HAP-1 (cell line): ENCODE measurements at places on chromosomes 3 and 15.
A peak's percentile ranks its signal among the peaks of the same experiment; 100 is the strongest.

DNA sequence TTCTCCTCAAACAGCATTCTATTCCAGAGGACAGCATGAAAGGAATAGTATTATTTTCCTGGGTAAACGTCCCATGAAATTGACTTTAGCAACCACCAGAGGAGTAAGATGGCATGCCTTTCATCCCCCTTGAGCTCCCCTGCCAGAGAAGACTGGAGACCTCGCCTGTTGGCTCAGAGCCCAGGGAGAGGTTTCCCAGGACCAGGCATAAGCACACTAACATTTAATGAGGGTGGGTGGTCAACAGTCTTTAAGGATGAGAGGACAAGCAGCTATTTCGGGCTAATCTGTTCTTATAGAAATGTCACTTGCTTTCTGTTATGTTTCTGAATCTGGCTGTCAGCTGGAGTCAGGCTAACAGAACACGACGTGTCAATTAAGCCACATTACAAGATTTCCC, 390.5 kb downstream of the GABRG3 start:
- no peak for DNase-seq

DNA sequence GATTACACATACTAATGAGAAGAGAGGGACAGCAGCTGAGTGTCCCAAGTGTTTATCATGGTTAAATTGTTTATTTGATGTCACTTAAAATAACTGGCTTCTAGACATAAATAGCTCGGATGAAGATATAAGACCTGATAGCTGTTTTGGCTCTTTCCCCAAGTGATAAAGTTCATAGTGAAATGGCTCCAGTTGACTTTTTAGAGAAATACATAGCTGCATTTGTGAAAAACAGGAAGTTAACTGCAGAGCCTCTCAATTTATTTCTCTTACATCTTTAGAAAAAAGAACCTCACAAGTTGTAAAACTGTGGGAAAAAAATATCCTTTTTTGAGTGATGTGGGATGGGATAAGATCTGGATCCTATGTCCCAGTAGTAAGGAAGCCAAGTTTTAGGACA, 332.9 kb upstream of the RASGRP1 start:
- DNase-seq: no peak

DNA sequence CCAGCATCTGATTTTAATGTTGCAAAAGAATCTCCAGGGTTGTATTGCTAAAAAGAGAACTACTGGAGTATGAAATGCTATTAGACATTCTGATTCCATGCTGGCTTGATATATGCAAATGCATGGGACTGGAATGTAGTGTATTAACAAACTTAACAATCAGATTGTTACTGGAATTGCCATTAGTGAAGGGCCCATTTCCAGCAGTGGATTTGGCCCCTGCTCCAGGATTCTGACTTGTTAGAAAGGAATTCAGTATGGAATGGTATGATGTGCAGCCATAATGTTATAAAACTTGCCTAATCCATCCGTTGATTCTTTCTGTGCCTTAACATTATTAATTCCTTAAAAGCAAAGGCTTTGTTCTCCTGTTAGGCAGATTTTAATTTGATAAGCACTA, 7.9 kb downstream of the ARRDC4 start:
- DNase-seq: no peak

DNA sequence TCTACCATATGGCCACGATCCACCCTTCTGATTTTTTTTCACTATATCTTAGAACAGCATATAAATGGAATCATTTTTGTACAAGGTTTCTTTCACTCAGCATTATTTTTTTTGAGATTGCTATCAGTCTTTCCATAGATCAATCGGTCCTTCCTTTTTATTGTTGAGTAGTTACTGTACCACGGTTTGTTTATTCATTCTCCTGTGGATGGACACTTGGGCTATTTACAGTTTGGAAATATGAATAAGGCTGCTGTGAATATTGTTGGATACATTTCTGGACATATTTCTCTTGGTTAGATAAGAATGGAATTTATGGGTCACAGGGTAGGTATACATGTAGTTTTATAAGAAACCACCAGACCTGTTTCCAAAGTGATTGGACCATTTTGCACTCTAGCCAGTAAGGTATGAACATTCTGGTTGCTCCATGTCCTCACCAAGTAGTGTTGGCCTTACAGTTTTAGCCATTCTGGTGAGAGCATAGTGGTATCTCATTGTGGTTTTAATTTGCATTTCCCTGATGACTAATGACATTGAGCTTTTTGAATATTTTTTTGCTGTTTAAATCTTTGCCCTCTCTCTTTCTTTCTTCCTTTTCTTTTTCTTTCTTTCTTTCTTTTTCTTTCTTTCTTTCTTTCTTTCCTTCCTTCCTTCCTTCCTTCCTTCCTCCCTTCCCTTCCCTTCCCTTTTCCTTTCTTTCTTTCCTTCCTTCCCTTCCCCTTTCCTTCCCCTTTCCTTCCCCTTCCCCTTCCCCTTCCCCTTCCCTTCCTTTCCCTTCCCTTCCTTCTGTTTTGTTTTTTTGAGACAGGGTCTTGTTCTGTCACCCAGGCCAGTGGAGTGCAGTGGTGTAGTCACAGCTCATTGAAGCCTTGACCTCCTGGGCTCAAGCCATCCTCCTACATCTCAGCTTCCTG, 49.2 kb downstream of the LRRK1 start:
- no peak for DNase-seq

DNA sequence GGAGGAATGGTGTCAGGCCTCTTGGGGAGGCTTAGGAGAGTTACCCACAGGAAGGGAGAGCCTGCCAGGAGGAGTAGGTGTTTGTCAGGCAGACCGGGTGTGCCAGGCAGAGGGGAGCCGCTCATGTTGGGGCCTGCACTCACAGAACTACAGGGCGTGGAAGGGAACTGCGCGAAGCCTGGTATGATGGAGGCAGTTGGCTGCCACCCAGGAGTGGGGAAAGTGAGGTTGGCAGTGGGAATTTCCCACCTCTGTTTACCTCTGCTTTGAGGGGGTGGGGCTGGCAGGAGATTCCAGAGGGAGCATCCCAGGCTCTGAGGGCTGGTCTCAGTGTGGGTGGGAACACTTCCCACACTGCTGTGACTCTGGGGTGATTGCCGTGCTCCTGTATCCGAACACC, 99.9 kb downstream of the SLCO3A1 start:
- DNase-seq: no peak

DNA sequence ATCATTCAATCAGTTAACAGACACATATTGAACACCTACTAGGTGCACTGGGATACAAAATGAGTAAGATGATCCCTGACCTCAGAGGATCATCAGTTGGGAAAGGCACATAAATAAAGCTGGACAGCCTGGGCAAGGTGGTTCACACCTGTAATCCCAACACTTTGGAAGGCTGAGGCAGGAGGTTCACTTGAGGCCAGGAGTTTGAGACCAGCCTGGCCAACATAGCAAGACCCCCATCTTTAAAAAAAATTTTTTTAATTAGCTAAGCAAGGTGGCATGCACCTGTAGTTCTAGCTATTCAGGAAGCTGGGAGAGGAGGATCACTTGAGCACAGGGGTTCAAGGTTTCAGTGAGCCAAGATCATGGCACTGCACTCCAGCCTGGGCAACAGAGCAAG, 3.7 kb upstream of the KLHL24 start:
- no peak for DNase-seq

- DNase-seq: no peak
These were observed 50.3 kb upstream of the SLC6A6 start for GRCh38 chr3:14352002-14352627.

DNA sequence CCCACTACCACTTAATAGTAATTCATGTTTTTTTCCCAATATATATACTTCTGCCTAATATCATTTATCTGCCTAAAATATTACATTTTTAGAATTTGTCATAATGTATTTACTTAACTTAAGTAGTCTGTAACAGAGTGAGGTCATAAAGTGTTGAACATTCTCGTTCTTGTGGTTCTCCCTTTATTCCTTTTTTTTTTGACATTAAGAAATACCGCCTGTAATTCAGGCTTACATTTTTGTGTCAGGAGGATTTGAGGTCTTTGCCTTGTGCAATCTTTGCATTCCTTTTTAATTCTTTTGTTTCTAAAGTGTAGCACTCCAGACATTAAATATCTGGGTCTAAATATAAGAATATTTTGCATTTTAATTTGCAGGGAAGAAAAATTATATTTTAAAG, 315.4 kb downstream of the PTPRG start:
- no peak for DNase-seq

DNA sequence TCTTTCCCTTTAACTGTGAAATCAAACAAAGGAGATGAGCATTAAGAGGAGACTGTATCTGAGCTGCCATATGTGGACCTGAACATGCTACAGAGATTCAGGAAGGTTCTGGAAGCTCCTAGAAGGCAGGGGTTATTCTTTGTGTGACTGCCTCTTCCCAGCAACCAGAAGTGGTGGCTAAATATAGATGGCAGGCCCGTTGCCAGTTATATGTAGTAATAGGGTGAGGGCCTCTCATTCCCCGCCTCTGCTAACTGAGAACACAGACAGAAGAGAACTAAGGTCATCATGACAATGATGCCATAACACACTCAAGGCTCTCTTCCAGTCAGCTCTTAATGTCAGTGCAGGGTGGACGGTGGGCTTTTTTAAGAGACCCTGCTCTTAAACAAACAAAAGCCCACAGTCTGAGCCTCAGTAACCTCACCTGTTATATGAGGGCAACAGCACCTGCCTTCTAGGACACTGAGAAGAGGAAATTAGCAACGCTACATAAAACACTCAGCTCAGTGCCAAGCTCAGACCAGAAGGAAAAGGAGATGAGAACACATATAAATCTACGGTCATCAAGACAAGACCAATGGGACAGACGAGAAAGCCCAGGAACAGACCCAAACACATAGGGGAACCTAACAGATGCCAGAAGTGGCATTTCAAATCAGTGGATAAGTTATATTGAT, 22.3 kb downstream of the CFAP92 start:
- no peak for DNase-seq

DNA sequence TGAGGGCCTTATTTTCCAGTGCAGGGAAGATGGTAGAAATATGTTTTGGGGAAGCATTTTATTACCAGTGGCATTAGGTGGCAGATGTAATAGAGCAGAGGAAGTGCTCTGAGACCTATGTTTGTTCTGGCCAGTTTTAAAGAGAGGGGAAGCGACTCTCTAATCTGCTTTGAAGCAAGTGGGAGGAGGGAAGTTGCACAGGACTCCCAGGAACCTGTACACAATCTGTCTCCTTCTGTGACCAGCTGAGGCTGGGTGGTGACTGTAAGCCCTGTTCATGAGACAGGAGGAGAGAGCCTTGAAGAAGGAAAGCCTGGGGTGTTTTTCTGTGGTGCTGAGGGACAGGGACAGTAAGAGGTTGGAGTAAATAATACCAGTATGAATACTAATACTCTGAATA, 60.5 kb downstream of the LPP start:
- no peak for DNase-seq

- DNase-seq: no peak
These were observed 533.1 kb upstream of the NAALADL2 start for GRCh38 chr3:174325834-174326700.

DNA sequence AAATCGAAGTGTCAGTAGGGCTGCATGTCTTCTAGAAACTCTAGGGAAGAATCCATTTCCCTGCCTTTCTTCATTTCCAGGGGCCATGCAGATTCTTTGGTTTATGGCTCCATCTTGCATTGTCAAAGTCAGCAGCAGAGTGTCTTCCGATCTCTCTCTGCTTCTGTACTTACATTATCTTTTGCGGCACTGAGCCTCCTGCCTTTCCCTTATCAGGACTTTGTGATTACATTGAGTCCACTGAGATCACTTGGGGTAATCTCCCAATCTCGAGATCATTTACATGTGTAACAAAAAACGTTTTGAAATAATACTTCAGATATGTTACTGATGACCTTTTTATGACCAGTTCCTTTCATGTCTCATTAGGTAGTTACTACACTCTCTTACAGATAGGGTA, 695.9 kb downstream of the NSUN3 start:
- no peak for DNase-seq

- DNase-seq: no peak
These were observed 234.5 kb upstream of the CDIN1 start for GRCh38 chr15:36344887-36345286.

DNA sequence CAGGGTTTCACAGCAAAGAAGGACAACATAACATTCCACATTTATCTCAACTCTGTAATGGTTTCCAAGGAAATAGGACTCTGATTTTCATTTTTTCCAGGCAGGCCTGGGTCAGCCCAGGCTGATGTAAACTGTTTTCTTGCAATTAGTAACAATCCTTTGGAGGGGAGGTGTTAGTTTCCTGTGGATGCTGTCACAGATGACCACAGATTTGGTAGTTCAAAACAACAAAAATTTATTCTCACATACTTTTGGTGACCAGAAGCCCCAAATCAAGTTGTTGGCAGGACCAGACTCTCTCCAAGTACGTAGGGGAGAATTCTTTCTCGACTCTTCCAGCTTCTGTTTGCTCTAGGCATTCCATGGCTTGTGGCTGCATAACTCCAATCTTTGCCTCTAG, 88.0 kb downstream of the EDEM1 start:
- DNase-seq: no peak

DNA sequence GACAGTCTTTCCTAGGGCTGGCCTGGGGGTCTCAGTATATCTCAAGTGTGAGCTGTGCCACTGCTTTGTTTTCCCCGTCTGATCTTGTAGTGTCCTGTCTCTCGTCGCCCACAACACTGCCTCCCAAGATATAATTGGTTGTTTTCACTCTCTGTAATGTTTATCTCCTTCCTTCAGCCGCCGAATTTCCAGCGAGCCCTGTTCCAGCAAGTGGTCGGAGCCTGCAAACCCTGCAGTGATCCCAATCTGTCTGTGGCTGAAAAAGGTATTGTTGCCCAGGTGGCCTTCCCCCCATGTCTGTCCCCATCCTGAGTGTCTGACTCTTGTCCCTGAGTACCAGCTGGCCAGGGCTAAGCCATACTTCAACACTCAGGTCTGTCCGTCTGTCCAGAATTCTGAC, 9.5 kb upstream of the MANF start:
- DNase-seq: no peak

GRCh38 chr3:157417247-157417646, 19.4 kb upstream of the PTX3 start:
- DNase-seq: no peak

DNA sequence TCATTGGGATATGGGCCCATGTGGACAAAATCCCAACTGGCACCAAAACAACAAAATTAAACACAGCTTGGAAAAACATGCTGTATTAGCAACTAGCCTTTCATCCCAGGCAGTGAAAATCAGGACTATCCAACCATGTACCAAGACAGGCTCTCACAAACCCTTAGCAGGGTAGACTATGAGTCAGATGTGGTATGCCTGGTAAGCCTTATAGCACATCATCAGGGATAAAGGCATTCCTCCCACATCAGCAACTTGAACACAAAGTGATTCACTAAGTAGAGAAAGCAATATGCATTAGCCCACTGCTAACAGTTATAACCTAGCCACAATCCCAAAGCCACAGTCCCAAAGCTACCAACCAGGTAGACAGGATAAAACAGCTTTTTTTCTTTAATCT, 8.0 kb downstream of the CEP152 start:
- DNase-seq: no peak

GRCh38 chr3:140007911-140008869, 73.2 kb downstream of the CLSTN2 start:
- DNase-seq: no peak

- DNase-seq: peak; percentile 0
These were observed 57.9 kb downstream of the APBA2 start for GRCh38 chr15:28943611-28944230.

DNA sequence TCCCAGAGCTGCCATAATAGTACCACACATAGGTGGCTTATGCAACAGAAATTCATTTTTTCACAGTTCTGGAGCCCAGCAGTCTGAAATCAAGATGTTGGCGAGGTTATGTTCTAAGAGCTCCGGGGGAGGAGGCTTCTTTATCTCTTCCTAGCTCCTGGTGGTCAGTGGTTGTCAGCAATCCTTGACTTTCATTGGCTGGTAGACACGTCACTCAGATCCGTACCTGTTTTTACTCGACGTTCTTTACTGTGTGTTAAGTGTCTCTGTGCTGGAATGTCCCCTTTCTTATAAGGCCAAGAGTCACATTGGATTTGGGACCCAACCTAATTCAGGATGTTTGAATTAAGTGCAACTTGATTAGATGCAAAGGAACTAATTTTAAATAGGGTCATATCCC, 218.5 kb upstream of the CNTN3 start:
- DNase-seq: no peak
